ENCODE measurements at places on chromosomes 6 and 20.

DNA sequence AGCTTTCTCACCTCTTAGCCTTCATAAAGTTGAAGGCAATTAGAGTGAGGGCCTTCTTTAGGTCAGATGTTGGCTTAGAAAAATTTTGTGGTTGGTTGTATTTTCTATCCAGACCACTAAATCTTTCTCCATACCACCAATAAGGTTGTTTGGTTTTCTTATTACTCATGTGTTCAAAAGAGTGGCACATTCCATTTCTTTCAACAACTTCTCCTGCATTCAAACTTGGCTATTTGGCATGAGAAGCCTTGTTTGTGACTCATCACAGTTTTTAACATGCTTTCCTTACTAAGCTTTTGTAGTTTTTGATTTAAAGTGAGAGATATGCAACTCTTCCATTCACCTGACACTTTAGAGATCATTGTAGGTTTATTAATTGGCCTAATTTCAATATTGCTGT, 949.6 kb downstream of the TBC1D32 start:
- no peak for DNase-seq

- no peak for DNase-seq
Measured at GRCh38 chr6:162964488-162965140, 236.8 kb downstream of the PACRG start.

GRCh38 chr6:150632785-150633485, 33.2 kb downstream of the PLEKHG1 start:
- no peak for DNase-seq

- DNase-seq = no peak
Measured at GRCh38 chr6:33723371-33724085, 12.0 kb upstream of the UQCC2 start.
